ENCODE measurements at places on chromosomes 16 and 17. TPM values are rescaled to one million over a fixed set of nuclear protein-coding genes. Genes with fewer than 3 reads are reported as not detected.

The SEPTIN12 gene
- total RNA-seq = not detected

The SCNN1G gene
- not detected for total RNA-seq

The G6PC3 gene
- 31.9 TPM for total RNA-seq

The NT5M gene
- 5.1 TPM for total RNA-seq

The SPECC1 gene
- 8.0 TPM for total RNA-seq
